ENCODE measurements at places on chromosomes 5 and 9.
A peak's percentile ranks its signal among the peaks of the same experiment; 100 is the strongest.

GRCh38 chr5:130213607-130214006, 309.3 kb downstream of the CHSY3 start:
- DNase-seq, result peak; percentile 49

- DNase-seq, result peak; percentile 41
Measured at GRCh38 chr5:139131465-139131864, 66.7 kb downstream of the SIL1 start.

- DNase-seq, result no peak
Measured at GRCh38 chr5:58818465-58818864, 235.6 kb downstream of the RAB3C start.

GRCh38 chr5:120769312-120769872, 305.3 kb downstream of the PRR16 start:
- DNase-seq, result peak; percentile 6

DNA sequence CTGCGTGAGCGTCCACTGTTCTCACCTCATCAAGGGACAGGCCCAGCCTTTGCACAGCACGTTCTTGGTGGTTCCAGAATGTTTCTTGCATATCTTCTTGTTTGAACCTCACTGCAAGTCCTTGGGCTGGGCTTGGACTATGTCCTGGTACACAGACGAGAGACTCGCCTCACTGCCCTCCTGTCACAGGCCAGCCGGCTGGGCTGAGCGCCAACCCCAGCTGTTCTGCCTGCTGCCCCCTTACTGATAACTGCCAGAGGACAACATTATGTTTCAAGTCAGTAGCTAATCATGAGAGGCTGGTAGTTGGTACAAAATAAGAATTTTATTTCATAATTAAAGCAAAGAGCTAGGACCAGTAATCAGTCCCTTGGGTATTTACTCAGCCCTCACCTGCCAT, 52.8 kb upstream of the LRRTM2 start:
- DNase-seq, result peak; percentile 35

DNA sequence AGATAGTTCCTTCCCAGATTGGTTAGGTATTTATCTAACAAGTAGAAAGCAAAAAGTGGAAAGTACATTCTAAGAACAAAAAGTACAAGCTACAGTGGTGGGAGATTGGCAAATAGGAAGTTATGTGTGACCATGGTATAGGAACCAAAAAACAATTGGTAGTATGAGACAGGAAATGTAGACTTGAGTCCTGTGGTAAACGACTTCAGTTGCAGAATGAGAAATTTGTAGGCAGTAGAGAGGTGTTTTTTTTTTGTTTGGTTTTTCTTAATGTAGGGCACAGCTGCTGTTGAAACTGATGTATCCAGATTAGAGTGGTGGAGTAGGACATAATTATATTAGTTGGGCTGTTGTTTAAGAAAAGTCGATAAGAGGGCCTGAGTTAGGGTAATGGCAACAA, 72.0 kb downstream of the CCNH start:
- DNase-seq, result peak; percentile 27

DNA sequence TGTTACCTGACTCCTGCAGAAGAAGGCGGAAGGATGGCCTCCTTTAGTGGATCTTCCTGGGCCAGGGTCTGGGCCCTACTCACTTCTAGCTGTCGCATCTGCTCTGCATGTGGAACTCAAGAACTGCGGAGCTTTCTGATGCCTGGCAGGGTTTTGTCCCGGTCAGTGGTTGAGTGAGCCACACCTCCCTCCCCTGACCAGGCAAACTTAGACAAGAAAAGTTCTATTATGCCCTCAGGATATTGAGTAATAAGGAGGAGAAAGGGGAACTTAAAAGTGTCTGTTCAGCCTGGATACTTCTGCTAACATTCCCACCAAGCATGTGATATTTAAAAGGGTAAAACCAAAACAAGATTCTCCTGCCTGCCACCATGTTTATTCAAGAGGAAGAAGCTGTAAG, at the start of gene FYB1:
TSS of gene FYB1 (minus strand) at position 127 of the 400 bp plus-strand sequence. CDS start 16,603 bp downstream, outside the sequence.
- DNase-seq, result peak; percentile 47

- DNase-seq, result no peak
Measured at GRCh38 chr9:133066181-133066983, 4.6 kb downstream of the CEL start.

DNA sequence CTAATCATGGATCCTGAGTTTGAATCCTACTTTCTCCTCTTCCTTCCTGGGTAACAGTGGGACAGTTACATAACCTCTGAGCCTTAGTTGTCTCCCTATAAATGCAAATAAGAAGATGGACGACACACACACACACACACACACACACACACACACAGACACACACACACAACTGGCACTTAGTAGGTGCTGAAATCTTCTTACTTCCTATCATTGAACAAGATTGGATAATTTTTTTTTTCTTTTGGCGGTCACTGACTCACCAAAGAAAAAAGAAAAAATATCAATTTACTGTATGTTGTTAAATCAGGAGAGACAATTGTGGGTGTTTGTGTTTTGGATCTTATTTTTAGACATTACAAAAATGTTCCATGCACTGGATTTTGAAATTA, 28.4 kb upstream of the TNFSF8 start:
- no peak for DNase-seq

- DNase-seq, result peak; percentile 49
Measured at GRCh38 chr5:177357459-177358351, at the start of gene RGS14. RGS14 (plus strand) TSS chr5:177357924; CDS start chr5:177358025, 101 bp downstream.

DNA sequence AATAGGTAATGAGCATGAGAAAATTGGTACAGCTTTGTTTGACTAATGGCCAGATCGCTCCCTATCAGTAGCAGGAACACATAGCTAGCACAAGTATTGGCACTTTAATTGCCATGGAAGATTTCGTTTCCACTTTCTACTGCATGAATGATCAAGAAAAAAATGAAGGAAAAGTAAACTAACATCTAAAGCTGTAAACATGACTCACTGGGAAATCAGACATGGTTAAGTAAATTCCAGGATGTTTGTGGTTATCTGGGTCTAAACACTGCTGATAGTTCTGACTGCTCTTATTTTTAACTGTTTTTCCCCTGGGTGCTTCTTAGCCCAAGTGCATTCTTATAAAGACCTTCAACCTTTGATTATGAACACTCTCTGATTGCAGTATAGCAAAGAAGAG, 388.9 kb downstream of the NR2F1-AS1 start:
- peak; percentile 75 for DNase-seq

DNA sequence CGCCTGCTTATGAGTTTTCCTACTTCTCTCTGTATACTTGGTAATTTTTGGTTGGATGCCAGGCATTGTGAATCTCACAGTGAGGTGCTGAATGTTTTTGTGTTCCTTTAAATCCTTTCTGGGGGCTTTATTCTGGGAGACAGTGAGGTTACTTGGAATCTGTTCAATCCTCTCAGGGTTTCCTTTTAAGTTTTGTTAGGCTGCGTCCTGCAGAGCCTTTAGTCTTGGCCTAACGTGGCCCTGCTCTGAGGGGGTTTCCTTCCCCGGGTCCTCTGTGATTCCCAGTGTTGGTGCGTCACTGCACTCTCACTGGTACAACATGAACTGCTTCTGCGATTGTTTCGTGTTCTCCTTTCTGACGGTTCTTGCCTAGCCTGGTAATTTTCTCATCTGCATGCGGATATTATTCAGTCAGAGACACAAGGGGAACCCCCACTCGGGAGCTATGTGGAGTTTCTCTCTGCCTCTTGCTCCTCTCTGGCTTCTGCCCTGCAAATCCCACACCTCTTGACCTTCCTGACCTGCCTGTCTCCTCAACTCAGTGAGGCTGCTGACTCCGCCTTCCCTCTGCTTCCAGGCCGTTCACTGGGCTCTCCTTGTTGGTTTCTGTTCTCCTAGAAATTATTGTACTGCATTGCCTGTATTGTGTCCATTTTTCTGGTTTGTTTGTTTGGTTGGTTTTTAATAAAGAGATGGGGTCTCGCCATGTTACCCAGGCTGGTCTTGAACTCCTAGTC, 128.1 kb downstream of the DAB2IP start:
- peak; percentile 25 for DNase-seq

DNA sequence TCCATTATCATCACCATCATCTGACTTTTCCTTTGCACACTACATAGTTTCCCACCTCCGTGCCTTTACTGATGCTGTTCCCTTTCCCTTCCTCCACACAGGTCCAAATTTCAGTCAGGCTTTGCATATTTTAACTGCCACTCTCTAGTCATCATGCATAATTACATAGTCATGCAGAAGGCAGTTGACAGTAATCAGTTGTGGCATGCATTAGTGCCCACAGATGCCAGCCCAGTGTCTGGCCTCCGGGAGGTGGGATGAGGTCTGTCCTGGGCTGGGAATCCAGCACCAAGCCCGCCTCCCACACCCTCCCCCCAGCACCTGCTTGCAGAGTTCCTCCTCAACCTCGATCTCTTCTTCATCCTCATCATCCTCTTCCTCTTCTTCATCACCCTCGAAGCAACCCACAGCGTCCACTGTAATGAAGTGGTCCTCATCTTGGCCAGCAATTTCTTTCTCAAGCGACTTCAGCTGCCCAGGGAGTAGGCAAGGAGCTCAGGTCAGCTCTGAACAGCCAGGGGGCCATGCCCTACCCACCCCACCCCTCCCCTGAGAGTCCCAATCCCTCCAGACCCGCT, 8.8 kb downstream of the BBLN start:
- DNase-seq, result no peak

GRCh38 chr5:116229131-116229689, 144.4 kb downstream of the COMMD10 start:
- no peak for DNase-seq

DNA sequence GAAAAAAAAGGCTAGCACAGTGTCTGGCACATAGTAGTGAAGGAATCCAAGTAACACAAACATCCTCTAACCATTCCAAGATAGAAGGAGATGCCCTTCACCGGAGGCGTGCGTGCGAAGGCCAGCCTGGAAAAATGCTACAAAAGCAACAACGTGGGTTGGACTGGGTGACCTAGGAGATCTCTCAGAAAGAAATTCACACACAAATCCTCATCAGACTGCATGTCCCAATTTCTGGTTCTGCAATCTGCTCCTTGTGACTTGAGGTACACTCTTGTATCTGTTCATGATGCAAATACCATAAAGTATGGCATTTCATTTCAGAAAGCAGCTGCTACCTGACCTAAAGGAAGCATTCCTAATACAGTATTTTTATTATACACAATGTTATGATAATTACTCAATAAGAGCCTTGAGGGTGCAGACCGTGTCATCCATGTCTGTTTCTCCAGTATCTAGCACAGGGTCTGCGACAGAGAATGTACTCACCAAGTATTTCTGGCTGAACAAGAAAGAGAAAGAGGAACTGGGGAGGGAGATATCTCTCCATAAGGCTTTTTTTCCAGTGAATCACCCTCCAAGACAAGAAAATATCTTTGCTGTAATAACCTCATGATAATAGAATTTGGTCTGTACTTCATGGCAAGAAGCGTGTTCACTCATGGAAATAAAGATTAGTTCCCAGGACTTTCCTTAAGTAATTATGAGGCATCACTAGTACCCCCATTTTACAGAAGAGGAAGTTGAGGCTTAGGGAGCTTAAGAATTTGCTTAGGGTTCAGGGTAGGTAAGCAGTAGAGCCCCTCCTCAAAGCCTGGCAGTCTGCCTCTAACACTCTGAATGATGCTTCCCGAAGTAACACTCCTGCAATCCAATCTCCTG, 138.3 kb downstream of the CDK5RAP2 start:
- DNase-seq, result peak; percentile 91

DNA sequence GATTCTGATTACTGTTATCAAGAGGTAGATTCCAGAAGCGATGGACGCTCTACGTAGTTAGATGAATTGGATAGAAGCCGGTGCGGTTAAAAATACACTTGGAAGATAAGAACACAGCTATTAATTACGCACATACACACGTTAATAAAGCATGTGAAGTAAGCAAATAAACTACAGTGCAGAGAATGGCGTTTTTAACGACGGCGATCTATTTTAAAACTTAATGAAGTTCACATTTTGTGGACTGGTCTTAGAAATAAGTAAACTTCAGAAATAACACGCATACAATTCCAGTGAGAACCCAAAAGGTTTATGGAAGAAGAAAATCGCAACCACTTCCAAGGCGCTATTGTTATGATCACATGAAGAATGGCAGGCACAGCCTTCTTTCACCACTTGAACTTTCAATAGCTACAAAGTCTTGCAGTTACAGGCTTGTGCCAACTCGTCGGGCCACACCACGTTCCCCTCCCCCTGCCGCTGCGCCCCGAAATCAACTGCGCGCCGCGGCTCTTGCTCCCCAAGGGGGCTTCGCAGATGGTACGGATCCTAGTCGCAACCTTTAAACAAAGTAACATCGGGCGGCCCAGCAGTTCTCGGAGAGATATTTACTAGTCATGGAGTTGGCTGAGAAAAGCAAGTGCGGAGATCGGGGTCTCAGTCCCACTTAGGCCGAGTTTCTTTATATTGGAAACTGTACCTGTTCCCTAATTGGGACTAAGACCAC, 866 bp upstream of the SEMA6A start:
- peak; percentile 39 for DNase-seq

DNA sequence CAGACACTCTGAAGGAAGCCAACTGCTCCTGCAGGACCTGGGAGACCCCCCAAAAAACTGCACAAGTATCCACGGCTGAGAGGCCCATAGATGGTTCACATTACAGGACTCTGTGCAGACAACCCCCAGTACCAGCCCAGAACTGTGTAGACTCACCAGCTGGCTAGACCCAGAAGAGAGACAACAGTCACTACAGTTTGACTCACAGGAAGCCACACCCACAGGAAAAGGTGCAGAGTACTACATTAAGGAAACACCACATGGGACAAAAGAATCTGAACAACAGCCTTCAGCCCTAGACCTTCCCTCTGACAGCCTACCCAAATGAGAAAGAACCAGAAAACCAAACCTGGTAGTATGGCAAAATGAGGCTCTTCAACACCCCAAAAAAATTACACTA, 281.2 kb upstream of the RGMB start:
- peak; percentile 30 for DNase-seq

DNA sequence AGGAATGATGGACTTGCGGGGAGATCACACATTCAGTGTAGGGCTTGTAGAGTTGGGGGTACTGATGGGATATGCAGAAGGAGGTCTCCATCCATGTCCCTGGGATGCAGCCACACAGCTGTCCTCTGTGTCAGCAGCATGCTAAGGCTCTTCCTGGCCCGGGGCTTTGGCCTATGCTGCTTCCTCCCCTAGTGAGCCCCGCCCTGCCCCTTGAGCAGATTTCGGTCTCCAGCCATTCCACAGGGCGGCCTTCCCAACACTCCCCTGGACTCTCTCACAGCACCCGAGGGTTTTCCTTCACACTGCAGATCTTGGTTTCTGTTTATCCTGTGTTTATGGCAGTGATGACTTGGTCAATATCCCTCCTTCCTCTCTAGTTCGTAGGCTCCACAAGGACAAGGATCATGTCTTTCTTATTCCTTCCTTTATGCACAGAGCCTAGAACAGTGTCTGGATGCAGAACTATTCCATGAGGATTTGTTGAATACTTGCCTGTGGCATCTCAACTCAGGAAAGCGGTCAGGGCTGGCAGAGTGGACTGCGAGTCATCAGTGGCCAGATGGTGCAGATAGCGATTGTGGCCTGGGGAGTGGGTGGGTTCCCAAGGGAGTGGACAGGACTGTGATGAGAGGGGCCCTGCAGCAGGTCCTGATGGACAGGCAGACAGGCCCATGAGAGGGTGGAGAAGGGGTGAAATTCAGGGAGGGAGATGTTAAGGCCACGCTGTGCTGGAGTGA, 114.2 kb downstream of the RGS3 start:
- DNase-seq, result peak; percentile 20

All from fibroblast of pulmonary artery (primary cell).